Activated T-helper 17 cell treated with anti-CD3 and anti-CD28 coated beads, Interleukin-2, amount 50 U/mL, for 72 hours (primary cell): ENCODE measurements at places on chromosomes 2 and 18. TPM values are rescaled to one million over a fixed set of nuclear protein-coding genes. Genes with fewer than 3 reads are reported as not detected.
A peak's percentile ranks its signal among the peaks of the same experiment; 100 is the strongest.

DNA sequence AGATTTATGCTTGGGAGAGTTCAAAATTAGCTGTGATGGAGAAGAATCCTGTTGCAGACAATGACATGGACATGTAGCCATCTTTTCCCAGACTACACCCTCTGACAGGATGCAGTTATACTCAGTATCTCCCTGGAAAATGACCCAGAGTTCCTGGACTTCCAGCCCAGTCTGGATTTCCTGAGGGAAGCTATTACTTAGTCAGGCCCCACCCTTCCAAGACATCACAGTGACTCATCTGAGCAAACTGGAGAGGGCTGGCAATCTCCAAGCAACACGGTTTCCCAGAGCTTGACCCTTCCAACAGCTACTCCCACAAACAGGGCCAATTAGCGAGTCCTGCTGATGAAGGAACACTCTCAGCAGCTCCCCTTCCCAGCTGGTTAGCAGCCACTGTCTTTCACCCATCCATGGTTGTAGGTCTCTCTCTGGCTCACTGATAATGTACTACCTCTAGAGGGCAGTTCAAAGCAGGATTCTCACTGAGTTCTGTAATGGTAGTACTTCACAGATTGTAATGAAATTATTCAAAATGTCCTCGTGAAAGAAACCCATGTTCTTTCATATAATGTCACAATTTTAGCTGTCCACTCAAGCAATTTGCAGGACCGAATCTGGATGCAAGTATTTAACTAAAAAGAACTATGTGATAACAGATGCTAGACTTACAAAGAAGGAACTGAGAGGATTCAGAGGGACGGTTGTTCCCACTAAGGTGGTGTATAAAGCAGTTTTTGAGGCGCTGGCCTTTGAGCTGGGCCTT lies 110.2 kb downstream of the MDH1 start:
- ATAC-seq, result peak; percentile 79

Gene CDH2
- not detected for total RNA-seq

Gene KIF1A
- total RNA-seq, result 0.37 TPM

- no peak for ATAC-seq
These were observed 211.4 kb upstream of the SLC39A10 start for GRCh38 chr2:195445639-195446038.

DNA sequence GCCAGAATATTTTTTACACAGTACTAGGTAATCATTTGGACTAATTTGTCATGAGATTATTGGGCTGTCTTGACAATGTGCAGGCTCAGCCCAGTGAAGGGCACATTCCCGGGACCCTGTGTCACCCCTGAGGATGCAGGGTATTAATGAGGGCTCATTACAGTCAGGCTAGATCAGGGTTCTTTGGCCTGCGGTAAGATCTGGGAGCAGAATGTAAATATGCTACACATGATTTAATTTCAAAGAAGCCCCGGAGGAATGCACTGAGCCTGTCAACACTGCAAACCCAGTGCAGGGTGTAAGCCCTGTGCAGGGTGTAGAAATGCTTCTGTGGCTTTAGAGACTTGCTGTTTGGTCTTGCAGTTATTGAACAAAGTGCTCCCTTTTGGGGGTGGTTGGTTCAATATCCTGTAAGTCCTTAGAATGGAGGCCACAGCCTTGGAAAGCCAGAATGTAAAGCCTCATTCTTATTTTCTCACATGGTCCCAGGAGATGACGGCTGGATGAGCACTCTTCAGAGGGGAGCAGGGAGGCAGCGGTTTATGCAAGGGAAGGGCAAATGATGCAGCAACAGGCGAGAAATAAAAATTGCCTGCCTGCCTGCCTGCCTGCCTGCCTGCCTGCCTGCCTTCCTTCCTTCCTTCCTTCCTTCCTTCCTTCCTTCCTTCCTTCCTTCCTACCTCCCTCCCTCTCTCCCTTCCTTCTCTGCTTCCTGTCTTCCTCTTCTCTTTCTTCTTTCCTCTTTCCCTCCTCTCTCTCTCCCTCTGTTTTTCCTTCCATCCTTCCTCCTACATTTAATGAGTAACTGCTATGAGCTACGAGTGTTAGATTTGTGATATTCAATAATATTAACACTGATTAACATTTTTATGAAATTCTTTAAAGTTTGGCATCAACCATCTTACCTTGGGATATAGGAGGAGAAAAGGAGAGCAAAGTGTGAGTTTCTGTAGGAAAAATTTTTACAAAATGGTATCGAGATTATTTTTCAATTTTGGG lies 148.8 kb downstream of the VAPA start:
- ATAC-seq, result no peak

- ATAC-seq, result peak; percentile 59
These were observed 62.8 kb downstream of the SMIM21 start for GRCh38 chr18:75364512-75365253.

Gene PFN4
- total RNA-seq, result not detected

DNA sequence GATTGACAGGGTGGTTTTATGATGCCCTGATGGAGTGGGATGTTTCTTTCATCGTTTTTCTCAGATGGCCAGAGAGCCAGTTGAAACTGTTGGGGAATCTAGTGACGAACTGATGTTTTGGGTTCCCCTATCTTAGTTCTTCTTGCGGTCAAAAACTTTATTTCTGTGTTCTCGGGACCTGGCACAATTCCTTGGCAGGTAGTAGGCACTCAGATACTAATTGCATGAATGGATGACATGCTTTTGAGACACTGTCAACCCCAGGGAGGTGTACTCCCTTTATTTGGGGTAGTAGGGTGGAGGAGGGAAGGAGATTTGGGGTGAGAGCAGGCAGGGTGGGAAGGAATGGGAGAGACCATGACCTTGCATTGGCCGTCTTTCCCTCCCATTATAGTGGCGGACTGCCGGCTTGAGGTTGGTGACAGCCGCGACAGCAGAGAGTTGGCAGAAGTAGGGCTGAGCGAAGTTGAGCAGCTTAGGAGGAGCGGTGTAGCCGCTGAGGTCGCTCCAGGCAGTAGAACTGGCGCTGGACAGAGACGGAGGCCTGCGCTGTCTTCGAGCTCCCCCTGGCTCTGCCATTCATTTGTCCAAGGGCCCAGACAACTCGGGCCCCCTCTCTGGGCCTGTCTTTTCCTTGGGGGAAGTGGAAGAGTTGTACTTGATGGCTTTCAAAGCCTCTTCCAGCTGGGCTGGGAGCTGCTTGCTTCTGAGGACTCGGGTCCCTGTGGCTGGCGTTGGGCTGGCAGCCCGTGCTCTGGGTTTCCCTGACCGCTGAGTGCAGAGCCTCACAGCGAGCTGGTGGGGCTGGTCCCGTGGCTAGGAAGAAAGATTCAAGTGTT lies 2.6 kb downstream of the TET3 start:
- peak; percentile 52 for ATAC-seq

- ATAC-seq, result no peak
These were observed 33.4 kb upstream of the ZNF396 start for GRCh38 chr18:35410561-35410960.

DNA sequence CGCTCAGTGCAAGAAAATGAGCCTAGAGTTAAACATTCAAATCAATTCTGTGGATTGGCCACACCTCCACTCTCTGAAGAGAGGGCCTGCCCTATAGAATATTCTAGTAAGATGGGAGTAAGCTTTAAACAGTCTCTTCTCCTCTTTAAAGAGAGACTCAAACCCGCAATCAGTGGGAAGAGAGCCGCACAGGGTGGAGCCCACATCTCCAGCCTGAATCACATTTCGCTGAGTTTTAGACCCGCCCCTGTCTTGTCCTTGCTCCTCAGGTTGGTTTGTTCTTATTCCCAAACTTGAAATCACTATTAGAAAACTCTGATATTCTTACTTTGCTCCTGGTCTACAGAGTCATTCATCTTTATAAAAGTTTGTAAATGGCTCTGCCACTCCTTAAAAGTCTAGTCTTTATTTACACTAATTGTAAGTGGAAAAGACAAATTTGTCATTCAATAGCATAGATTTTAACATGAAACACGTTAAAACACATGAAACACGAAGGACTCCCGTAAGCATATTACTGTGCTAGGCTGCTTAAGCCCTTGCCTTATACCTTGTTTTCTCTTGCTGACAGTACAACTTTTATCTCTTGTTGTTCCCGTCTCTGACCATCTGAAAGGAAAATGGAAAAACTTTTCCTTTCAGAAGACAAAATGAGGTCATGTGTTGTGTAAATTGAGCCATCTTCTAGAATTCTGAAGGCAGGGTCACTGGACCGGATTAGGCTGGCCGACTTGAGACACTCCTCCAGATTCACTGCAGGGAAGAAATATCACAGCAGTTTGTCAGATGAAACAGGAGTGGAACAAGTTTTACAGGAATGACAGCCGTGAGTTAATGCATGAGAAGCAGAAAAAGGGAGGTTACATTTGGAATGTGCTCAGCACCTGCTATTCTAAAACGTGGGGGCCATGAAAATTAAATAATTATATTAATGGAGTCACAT lies 5.6 kb downstream of the DSC1 start:
- no peak for ATAC-seq

DNA sequence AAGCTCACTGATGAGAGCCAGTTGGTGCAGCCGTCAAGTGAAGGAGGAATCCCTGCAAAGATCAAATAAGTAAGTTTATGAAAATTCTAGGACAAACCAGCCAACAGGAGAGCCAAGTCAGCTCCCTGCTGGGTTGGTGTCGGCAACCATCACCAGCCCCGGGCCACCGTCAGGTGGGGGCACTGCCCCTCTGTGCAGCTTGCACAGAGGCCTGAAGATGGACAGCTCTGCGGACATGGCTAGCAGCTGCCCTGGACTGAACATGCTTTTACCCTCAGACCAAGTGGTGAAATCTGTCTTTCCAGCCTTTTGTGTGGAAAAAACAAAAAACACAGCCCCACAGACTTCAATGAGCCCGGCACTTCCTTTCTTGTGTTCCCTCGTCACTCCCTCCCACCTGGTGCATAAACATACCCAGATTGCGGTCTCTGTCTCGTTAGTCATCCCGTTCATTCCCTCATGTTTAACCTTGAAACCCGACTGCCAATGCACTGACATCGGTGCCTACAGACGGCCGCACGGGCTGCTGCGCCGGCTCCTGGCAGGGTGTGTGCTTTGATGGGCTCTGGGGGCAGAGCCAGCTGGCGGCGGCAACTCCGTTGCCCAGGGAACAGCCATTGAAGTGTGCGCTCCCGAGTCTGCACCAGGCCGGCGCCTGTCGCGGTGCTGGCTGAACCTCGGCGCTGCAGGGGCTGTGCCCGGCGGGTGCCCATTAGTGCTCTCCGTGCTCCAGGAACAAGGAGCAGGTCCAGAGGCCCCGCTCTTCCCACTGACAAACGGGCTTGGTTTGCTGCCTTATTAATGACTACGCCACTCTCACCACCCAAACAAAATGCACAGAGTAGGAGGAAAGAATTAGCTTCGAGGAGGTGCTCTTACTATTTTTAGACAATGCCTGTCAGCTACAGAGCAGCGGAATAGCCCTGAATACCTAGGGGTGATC lies 95.3 kb downstream of the EIPR1 start:
- no peak for ATAC-seq

Gene SMC6
- total RNA-seq, result 14.1 TPM
